ENCODE measurements at places on chromosomes 4 and X.

DNA sequence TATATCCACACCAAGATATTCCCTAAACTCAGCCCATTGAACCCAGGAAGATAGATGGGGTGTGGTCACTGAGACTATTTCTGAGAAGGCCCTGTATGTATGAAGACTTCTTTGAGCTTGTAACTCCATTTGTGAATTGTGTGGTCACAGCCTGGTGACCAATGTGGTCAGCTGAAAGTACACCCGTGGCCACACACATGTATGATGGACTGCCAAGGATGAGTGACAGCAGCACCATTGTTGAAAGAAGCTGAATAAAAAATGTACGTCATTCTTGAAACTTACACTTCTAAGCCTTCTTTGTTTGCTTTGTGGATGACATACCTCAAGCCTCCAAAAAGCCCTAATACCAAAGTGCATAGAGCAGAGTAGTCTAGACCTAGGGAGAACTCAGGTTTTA, 581.4 kb downstream of the RAB28 start:
- no peak for DNase-seq

DNA sequence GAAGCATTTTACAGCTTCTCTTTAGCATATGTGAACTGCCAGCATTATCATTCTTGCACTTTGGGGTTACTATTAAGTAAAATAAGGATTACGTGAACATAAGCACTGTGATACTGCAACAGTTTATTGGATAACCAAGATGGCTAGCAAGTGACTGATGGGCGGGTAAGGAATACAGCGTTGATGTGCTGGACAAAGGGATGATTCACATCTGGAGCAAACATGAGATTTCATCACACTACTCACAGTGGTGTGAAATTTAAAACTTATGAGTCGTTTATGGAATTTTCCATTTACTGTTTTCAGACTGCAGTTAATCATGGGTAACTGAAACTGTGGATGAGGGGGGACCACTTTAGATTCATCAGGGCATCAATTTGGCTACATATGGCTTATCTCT, 16.0 kb downstream of the NBDY start:
- no peak for DNase-seq

- DNase-seq: no peak
These were observed 241.9 kb upstream of the SFRP2 start for GRCh38 chr4:154030746-154031145.

GRCh38 chr4:100649417-100649816, 131.6 kb upstream of the EMCN start:
- DNase-seq: no peak

GRCh38 chrX:32495855-32496254, 715.5 kb downstream of the DMD start:
- no peak for DNase-seq

DNA sequence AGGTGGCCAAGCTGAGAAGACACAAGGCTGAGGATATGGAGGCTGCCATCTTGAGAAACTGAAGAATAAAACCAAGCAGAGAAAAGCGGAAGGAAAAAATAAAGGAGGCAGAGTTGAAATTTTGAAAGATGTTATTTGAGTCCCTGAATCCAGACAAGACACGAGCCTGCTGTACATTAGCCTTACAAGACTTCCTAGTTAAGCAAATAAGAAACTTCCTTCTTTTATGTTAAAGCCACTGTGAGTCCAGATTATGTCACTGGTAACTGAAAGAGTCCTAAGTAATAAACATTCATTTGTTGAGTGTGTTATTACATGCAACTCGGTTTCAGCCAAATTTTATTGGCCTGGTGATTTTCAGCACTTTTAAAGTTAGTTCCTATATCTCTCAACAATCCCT, 30.4 kb downstream of the DRD5 start:
- DNase-seq: no peak

- no peak for DNase-seq
These were observed 226.6 kb upstream of the INTU start for GRCh38 chr4:127406187-127406586.

GRCh38 chrX:150446995-150447394, 83.9 kb downstream of the MAMLD1 start:
- DNase-seq: no peak

DNA sequence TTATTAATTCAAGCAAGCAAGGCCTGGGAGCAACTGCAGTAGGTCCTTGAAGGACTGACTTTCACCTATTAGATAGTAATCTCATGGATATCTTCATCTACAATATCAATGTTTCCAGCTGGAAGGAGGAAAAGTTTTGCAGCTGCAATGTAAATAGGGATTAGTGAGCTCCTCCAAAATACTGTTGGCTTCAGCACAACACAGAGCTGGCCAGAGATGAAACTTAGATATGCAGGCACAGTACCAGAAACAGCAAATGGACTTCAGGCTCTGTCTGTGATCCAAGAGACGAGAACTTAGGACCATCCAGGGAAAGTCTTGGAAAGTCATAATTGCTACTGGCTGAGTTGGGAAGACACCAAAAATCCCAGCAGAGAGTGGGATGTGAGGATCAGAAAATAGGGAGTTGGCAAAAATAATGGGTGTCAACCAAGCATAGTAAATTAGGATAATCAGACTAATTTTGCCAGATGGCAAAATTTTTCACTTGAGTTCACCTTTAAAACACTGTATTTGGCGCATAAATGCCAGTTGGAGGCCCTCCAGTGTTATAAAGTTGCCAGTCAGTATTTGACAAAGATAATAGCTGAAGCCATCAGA, 57.5 kb downstream of the PARM1 start:
- DNase-seq: no peak

DNA sequence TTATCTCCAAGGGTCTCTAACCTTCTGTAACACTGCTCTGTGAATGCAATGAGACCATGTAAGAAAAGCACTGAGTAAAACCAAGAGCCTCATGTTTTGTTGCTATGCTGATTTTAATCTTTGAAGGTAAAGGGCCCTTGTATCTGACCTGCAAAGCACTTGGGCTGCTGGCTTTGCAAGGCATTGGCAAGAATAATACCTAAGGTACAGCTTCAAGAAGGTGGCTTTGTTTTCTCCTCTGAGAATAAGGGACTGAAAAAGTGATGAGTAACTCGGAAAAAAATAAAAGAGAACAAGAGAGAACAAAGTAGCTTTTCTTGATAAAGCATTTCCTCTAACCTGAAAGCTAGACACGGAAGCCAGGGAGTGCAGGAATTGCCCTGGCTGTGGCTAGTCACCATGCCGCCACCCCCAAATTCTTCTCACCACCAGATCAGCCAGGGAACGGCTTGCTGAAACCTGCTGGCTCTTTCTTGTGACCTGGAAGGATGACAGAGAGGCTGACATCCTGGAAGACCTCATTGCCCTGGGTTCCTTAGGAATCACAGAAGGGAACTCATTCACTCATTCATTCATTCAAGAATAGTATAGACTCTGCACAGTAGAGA, 41.8 kb upstream of the HS3ST1 start:
- DNase-seq: no peak

DNA sequence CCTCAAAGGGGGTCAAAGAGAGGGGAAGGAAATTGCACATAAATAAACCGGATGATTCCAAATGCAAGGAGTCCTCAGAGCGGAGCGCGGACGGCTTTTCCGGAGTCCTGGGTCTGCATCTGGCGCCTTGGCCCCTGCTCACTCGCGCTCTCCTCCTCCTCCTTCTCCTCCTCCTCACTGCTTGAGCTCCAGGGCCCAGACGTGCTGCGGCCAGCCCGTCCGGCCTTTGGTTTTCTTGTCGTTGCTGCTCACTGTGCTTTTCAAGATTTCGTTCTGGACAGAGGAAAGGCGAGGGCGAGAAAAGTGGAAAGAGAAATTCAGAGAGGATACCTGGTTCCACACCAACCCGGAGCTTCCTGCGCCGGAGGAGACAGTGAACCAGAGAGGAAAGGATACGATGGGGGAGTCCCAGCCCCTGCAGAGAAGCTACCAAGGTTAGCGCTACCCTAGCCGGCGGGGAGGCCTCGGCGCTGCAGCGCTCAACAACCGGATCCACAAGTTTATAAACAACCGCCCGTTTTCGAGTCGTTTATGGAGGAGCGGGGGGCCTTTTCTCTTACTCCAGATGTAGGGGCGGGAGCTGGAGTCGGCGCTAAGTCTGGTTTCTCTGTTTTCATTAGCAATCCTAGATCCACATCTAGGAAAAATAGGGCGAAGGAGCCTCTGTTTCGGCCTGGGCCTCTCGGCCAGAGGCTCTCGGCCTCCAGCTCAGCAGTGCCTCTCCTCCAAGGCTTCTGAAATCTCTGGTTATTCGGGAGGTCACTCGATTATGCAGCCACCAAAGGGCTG, 2.7 kb downstream of the HAND2 start:
- no peak for DNase-seq

DNA sequence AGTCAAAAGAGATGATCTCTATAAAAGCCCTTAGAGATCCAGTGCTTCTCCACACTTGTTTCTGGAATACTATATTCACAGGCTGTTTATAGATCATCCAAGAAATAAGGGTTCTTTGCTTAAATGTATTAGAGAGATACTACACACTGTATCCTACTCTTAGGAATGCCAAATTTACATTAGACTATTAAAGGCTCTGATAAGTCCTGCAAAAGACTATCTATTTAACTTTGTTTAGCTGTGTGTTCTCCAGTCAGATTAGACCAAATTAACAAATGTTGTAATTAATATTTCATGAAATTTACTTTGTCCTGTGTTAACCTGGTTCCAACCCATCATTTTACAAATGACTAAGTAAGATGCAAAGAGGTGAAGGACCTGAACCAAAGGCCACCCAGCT, 260.5 kb upstream of the ZIC3 start:
- DNase-seq: no peak

GRCh38 chr4:7759635-7760034, 180.0 kb downstream of the AFAP1 start:
- DNase-seq: no peak

DNA sequence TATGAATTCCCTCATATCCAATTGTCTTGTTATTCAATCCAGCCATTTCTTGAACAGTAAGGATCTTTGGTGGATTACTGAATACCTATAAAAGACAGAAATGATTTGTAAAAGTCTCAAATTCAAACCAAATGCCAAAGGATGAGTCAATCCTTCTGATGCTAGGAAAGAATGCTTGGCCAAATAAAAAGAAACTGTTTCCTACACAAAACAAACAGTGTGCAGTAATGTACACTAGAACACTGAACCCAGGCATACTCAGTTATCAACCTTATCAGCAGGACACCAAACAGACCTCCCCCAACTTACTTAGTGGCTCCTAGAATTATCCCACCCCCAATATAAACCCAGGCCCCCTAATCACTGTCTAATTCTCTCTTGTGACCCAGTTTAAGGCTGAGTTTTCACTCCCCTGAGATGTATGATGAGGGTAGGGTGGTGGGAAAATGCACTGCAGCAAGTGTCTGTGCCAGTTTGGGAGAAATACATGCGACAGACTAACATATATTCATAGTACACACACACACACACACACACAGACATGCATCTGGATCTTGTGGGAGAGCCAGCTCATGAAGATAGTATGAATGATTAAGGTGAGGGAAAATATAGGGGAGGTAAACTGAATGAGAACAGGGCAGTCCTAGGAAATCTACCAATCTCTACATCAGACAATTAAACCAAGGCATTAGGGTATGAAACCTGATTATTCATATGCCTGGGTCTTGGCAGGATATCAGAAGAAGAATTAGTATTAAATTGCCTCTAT, 35.0 kb downstream of the CLDN2 start:
- DNase-seq: no peak

DNA sequence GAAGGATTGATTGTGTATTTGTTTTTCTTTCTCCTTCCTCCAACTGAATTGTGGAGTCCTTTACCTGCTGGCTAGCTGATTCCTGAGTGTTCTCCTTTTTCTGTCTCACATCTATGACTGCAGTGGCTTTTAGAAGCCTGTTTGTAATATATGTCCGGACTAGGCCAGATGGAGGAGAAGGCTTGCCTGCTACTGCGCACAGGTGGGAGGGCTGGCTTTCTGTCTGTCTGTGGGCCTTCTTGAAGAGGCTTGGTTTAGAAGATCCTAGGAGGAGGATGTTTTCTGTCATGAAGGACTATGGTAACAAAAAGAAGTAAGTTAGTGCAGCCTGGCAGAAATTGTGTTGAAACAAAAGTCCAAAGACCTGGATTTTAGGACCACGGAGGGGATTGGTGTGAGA, 8.5 kb downstream of the PPP1R3F start:
- no peak for DNase-seq

GRCh38 chr4:124111922-124112321, 600.6 kb downstream of the ANKRD50 start:
- DNase-seq: no peak

DNA sequence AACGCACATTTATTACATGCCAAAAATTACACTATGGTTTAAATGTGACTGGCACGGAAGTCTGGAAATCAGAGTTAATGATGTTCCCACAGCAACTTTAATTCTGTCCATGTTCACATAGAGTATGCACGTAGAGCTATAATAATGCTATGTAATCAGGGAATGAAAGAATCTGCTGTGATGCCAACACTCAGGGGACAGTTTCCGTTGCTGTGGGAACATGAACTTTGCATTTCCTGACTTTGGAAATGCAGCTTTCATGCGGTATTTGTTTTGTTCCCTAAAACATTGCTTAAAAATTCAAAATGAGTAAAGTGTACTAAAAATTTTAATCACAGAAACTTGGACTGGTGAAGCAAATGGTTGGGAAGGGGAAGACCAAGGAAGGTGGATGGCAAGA, 65.7 kb downstream of the MAGEA1 start:
- DNase-seq: no peak

DNA sequence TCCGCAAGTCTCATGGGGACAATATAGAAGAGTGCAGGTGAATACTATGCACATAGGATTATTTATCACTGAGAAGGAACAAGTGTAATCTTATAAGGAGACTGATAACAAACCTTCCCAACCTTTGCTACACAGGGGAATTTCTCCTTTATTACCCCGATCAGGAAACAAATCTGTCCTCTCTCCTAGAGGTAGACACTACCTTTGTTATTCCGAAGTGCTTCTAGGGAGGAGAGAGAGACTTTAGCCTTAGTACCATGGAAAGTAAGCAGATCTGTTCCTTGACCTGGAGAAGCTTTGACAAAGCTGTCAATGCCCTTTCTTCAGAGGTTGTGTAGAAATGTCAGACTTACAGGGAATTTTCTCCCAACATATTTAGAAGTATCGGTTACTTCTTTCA, 475.5 kb downstream of the CCSER1 start:
- no peak for DNase-seq

DNA sequence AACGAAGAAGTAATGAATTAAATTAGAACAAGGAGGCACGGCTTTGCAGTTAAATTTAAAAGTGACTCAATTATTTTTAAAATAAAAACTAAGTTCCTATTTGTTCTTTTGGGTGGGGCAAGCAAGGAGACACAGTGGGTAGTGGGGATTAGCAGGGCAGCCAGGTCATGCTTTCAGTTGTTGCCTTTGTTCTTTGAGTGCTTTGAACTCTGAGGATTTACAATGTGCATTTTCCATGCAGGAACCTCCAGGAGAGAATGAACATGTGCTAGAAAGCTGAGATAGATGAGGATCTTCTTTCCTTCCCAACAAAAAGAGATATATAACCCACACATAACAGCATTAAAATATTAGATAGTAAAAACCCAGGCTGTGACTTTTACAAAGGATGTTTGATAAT, 420.4 kb upstream of the CTSO start:
- no peak for DNase-seq

DNA sequence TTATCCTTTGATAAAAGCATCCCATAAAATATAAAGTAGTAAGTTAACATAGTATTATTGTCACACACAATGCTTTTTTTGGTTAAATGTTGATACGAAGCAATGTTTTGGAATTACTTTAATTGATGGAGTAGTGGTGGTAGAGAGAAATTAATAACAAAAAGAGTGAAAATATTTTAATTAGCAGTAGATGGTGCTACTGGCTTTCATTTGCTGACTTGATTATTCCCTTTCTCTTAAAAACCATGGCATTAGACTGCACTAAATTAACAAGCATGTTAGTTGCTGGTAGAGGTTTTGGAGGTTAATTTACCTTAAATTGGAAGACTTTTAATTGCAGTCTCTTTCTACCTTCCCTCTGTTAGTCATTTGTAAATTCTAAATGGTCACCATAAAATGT, 8.9 kb upstream of the DCK start:
- DNase-seq: no peak

Measured in esophagus squamous epithelium (tissue), 5 donors.